ENCODE measurements at places on chromosomes 2 and 18.

DNA sequence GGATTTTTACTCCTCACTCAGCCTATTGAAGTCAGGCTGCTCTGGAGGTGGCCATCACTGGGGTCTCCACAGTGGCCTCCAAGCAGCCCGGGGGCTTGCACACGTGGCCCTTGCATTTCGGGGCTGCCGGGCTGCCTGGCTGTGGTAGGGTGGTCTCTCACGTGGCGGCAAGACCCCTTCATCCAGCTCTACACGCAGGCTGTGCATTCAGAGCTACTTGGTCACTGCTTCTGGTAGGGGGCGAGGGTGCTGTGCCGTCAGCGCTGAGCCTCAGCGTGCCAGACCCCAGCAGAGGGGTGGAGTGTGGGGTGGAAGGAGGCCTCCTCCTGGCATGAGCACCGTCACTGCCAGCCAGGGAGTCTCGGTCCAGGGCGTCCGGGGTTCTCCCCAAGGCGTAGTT, 80.6 kb downstream of the SH3BP4 start:
- no peak for DNase-seq

DNA sequence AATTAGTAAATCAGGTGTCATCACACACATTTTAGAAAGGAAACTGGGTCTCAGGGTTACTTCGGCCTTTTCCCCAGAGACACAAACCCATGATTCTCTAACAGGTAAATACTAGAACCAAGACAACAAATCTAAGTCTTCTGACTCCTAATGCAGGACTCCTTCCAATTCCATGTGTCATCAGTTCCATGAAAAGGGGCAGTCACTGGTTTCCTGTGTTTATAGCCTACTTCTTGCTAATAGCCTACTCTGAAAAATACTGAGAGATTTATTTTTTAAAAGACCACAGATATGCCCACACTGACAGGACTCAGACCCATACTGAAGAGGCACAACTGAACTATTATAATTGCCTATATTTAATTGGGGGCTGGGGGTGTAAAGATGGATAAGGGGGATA, 33.0 kb downstream of the RAB1A start:
- no peak for DNase-seq

GRCh38 chr2:28268386-28268785, 124.3 kb upstream of the FOSL2 start:
- DNase-seq, result no peak

DNA sequence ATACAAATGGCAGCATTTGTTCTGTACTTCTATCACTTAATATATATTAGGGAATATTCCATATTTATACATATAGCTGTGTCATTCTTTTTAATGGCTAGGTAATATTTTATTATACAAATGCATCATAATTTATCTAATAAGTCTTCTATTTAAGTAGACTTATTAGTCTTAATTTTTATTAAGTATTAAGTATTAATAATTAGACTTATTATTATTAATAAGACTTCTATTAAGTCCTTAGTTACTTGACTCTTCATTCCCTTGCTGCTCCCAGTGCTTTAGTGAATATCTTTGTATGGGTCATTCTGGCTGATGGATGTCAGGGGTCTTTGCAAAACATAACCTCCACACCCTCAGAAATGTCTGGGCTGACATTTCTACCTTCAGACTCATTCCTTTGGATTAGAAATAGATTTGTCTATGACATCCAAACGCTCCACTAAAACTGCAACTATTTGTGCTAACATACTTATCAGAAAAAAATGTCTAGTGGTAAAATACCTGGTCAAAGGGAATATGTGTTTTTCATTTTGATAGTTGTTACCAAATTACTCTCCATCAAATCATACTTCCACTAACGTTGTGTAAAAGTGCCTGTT, 35.8 kb downstream of the EN1 start:
- no peak for DNase-seq

GRCh38 chr2:127183771-127184170, 36.3 kb downstream of the CYP27C1 start:
- DNase-seq, result no peak

- no peak for DNase-seq
Observed at GRCh38 chr2:147495734-147496133, 349.1 kb upstream of the ACVR2A start.

GRCh38 chr18:39007031-39007902, 1441.7 kb upstream of the CELF4 start:
- no peak for DNase-seq

GRCh38 chr18:46213295-46213694, 109.1 kb downstream of the HAUS1 start:
- DNase-seq, result no peak

DNA sequence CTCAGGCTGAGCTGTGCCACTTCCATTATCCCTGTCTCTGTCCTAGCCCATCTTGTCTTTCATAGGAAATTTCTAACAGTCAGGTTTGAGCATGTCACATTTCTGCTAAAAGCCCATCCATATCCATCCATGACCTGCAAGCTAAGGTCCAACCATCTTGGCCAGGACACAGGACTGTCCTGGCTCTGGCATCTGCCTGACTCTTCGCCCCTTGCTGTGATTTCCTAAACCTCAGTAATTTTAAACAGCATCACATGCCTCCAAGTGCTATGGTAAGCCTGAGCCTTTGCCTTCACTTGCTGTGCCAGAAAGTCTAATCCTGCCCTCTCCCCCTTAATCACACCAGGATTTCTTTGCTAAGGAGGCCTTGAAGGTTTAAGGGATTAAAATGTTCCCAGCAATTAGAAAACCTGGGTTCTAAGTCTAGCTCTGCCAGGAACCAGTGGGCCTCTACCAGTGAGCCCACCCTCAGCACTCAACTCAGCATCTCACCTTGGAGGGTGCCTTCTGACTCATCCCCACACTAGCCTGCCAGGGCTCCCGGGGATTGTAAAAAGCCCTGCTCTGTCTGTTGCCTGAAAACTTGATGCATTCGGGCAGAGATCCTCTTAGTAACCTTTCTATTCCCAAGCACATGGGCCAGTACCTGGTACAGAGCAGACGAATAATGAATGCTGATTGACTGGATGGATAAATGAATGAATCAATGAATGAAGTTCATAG, 411.0 kb downstream of the LRATD1 start:
- DNase-seq, result no peak

DNA sequence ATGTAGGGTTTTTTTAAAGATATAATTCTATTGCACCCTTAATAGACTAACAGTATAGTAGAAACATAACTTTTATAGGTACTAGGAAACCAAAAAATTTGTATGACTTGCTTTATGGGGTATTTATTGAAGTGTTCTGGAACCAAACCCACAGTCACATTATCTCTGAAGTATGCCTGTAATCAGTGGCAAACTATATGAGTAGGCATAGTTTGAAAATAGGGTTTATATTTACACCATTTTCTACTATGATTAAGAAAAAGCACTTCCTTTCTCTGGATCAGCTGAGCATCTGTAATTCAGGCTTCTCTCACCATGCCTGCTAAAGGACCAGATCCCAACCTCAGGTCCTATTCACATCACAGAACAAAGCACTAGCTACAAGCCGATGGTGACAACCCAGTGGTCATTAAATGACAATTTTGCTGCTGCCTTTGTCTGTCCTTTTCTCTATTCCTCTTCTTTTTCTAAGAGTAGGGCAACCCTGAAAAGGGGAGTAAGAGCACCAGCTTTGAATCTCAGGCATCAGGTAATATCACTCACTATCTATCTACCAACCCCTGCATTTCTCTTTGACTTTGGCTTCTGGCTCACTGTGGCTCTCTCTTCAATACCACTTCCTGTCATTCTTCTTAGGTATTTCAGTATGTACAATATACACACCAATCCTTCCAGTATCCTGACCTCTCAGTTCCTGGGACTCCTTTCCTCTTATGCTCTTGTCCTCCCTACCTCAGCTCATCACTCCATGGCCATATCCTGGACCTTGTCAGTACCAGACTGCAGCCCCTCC, 14.4 kb downstream of the NEMP2 start:
- no peak for DNase-seq

DNA sequence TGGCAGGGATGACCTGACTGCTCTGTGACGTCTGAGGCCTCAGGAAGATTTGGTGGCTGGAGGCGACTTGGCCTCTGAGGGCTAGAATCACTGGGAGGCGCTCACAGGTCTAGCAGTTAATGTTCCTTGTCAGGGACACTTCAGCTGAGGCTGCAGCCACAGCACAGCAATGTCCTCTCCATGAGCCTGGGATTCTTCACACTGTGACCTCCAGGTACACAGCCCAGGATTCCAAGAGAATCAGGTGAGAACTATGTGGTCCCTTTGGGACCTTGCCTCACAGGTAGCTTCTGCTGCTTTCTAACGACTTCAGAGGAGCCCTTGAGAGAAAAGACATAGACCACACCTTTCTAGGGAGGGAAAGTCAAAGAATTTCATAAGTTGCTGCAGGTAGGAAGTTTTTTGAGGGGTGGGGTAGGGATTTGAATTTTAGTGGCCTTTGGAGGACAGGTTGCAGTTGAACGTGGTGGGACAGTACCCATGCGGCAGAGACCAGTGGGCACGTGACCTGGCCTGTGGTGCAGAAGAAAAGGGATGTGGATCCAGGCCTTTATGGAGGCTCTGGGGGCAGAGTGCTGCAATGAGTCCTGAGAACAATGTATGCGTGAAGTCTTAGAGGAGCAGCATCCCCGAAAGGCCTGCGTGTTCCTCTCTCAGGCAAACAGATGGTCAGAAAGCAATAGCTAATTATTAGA, 86.2 kb downstream of the LYPD1 start:
- no peak for DNase-seq

DNA sequence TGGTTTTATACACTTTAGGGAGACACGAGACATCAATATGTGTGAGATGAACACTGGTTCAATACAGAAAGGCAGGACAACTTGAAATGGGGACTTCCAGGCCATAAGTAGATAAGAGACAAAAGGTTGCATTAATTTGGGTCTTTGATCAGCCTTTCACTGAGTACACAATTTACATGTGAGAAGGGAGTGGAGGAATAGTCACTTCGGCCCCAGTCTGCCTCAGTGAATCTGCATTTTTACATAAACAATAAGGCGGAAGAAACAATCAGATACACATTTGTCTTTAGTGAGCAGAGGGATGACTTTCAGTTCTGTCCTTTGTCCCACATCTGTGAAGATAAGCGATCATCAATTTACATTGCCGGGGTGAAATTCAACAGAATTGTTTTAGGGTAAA, 104.3 kb upstream of the ARL4C start:
- no peak for DNase-seq

- no peak for DNase-seq
Observed at GRCh38 chr2:238021327-238021726, 39.5 kb upstream of the SCLY start.

DNA sequence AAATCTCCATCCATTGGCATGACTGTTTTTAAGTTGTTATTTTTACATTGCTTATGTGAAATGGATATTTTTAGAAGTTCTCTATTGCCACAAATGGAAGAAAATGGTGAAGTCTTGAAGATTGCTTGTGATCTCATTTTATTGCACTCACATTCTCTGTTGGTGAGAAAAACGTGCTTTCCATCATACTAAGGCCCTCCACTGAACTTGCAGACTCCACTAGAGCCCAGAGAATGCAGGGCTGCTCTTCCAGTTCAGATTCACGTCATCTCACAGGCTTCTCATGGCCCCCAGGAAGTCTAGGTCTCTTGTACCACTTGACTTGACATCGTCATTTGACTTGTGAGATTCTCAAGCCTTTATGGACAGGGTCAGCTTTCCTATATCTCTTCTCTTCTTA, 254.8 kb upstream of the COPS8 start:
- DNase-seq, result no peak

- DNase-seq, result no peak
Observed at GRCh38 chr2:72676341-72677025, 149.3 kb downstream of the EXOC6B start.

- DNase-seq, result no peak
Observed at GRCh38 chr2:8191427-8191826, 490.4 kb upstream of the ID2 start.

DNA sequence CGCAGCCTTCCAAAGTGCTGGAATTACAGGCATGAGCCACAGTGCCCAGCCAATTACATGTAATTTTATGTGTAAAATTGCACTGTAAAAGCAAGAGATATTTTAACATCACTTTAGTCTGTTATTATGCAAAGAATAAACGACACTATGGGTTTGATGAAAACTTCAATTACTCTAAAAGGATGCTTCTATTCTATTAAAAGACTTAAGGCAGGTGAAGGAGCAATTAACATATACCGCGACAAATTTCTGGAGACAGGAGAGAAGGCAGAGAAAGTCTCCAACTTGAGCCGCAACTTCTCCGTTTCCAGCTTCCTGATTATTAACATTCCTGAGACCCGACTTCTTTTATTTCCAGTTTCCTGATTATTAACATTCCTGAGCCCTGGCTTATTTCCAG, 53.7 kb downstream of the FAM210A start:
- DNase-seq, result no peak

- DNase-seq, result no peak
Observed at GRCh38 chr2:71865391-71865965, 282.2 kb downstream of the CYP26B1 start.

DNA sequence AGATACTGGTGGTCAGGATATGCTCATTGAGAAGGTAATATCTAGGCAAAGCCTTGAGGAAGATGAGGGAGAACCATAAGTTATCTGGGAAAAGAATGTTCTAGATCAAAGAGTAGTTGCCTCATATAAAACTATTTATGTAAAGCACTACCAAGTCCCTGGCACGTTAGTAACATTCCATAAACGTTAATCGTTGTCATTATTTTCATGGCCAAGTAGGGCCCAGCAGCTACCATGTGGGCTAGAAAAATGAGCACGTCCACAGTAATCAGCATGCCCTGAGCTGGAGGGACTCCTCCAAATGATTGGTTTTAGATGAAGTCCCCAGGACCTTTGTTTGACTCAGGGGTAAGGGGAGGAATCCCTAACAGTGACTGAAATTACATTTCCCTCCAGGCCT, 32.7 kb upstream of the AFTPH start:
- DNase-seq, result no peak

- DNase-seq, result no peak
Observed at GRCh38 chr18:27713738-27714095, 463.2 kb downstream of the CDH2 start.

DNA sequence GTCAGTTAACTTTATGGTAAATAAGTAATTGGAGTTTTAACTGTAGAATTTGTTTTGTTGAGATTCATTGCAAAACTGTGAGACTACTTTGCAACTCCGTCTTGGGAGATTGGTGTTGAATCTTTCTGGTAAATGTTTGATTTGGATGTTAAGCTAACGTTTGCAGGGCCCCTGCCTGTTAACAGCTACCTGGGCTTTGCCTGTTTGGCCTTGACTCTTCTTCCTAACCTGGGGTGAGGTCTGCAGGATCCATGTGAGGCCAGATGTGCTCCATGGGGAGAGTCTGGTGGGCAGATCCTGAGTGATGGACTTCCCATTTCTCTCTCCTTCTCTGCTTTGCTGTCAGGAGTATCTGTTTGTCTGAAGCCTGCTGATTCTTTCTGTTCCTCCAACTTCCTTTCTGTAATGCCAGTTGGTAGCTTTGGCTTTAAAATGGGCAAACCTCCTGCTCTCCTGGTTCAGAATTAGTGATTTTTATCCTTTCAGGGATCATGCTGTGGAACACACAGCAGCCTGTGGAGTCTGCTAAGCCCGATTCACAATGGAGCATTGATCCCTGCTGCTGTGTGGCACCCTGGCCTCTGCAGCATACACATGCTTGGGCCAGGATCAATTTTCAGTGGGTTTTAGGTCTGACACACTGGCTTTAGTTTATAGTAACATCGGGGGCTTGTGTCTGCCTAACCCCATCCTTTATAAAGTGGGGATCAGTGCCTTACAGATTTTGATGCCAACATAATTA, 36.3 kb downstream of the PTPRM start:
- no peak for DNase-seq

GRCh38 chr2:189641002-189641401, 20.3 kb upstream of the ASNSD1 start:
- no peak for DNase-seq
